CD4-positive, alpha-beta T cell treated with Interleukin-12 subunit alpha and Interleukin-12 subunit beta, for 1 hour (primary cell): ENCODE measurements at places on chromosomes 3 and 15.

DNA sequence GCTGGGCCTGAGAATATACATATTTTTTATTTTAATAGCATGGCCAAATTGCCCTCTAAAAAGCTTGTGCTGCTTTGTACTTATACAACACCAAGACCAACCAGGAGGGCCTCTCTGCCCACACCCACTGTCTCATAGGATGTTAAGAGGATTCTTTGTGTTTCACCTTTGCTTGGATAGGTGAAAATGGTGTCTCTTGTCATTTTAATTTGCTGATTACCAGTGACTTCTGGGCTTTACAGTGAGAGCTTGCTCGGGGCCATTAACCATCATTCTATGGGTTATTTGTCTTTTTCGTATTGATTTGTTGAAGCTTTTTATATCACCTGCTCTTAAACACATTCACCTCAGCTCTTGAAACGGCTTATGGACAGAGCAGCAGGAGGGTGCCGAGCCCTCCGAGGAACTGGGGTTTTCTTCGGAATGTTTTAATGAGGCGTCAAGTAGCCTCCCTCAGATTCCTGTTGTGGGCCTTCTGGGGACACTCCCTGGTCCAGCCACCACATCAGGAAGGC lies 10.5 kb downstream of the PTH1R start:
- DNase-seq, result no peak

GRCh38 chr15:38826880-38827279 lies 262.3 kb upstream of the RASGRP1 start:
- no peak for DNase-seq

- no peak for DNase-seq
These were observed 13.0 kb downstream of the SV2B start for GRCh38 chr15:91113030-91113429.

GRCh38 chr3:66812136-66812535 lies 186.0 kb upstream of the KBTBD8 start:
- no peak for DNase-seq

DNA sequence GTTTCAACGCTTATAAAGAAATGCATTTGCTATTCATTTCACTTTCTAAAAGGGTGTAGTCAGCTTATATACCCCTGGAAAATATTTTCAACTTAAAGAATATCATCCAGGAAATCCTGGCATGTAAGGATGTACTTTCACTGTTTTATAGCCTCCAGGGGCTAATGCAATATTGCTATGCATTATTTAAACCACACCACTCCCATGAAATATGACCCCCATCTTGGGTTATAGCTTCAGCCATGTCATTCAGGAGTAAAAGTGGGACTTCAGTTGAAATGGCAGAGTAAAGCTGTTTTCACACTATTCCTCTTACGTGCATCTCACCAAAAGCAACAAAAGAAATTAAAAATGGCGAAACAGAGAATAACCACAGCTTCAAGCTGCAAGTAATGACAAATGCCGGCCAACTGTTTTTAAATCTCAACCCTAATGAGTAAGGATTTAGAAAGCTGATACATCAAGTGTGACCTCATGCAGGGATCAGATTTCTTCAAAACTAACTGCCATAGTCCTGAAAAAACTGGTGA lies 84.5 kb downstream of the COL6A6 start:
- no peak for DNase-seq
